T-helper 9 cell (primary cell): ENCODE measurements at places on chromosomes 2 and 18.

GRCh38 chr18:76460482-76460881 is 34.6 kb downstream of the ZNF516 start:
- DNase-seq, result no peak

- no peak for DNase-seq
Measured at GRCh38 chr2:17864676-17865075, 13.8 kb upstream of the KCNS3 start.

GRCh38 chr18:66562279-66562678 is 41.6 kb downstream of the CDH19 start:
- DNase-seq, result no peak

GRCh38 chr2:168392024-168392423 is 64.0 kb upstream of the CERS6 start:
- DNase-seq, result no peak

DNA sequence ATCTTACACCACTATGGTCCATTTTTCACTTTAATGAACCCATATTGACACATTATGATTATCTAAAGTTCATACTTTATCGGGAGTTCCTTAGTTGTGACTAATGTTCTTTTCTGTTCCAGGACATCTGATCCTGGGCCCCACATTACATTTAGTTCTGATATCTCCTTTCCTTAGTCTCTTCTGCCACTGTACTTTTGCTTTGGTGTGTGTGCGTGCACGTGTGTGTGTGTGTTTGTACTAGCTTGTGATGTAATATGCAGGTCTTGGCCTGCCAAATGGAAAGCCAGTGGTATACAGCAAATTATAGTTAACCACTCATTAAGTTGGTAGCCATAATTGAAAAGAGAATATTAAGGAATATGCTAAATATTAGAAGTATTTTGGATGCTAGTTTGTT is 88.0 kb downstream of the CDC42EP3 start:
- no peak for DNase-seq

DNA sequence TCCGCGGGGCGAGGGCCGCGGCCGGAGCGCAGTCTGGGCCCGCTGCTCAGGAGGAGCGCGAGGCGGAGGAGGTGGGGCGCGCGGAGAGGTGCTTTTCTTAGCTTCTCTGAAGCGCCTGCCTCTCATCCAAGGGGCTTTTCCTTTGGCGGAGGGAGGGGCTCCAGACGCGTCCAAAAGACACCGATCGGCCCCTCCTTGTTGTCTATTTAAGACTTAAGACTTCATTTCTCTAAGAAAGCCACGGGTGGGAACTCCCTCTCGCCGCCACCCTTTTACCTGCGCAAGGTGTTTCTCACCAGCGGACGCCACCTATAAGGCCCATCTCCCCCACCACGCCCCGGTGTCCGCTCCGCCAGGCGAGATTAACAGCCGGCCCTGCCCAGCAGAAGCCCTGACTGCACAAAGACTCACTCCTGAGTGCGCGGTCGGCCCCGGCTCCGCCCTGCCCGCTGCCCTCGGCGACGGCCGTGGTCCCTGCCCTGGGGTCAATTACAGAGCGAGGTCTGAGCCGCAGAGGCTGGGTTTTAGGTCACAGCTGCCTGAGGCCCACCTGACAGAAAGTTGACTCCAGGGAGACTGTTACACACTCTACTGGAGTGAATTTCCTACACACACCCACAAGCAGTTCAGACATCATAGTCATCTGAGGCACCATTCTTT is at the start of gene DSC2:
Gene DSC2 (minus strand): TSS at position 397 of the 660 bp plus-strand sequence. CDS start 450 bp downstream, outside the sequence.
- no peak for DNase-seq

- DNase-seq, result no peak
Measured at GRCh38 chr18:3321133-3321812, 59.3 kb downstream of the MYL12B start.

DNA sequence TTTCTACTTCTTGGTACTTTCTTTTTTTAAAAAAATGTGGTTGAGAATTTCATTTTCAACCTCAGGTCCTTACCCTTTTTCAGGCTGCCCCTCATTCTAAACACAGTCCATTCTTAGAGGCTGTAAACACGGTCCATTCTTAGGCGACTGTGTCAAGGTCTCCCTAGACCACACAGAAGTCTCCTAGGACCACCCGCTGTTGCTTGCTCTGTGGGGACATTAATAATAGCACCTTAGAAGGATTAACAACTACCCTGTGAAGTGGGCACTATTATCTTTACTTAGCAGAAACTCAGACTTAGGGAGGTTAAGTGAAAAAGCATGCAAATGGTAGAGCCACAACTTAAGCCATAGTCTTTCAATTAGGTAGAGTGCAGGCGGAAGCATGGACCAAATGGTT is 91.7 kb downstream of the RBMS1 start:
- no peak for DNase-seq

DNA sequence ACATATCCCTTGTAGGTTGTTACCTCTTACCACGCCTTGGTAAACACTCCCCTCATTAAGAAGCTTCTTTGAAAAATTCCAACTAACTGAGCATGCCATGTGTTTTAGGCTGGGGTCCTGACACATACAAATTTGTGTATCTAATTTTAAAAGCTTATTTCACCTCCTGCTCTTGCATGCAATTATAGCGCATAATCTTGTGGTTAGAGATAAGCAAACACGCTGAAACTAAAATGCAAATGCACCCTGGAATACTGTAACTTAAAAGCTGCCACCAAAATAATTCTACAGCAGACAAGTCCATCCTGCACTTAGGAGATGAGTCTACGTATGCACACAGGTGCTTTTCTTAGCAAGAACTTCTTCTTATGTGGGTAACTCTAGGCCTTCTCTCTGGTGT is 990.2 kb downstream of the TSN start:
- no peak for DNase-seq

DNA sequence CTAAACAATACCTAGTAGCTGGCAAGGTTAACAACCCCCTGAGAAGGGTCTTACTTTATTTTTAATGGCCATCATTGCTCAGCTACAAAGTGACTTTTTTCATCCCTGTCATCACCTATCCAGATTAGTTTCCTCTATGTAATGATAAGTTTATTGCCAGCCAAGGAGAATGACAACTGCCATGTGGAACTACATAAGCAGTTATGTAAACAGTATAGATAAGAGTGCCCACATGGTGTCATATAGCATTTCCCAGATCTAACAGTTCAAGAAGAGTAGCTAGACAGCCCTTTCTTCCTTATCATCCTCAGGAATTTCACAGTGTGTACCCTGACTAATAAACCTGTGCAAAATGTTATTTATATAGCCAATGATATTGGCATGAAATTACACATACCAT is 240.2 kb upstream of the PIK3C3 start:
- DNase-seq, result no peak

- no peak for DNase-seq
Measured at GRCh38 chr2:46858702-46859090, 56.9 kb downstream of the MCFD2 start.

- no peak for DNase-seq
Measured at GRCh38 chr18:79058007-79058406, 11.2 kb upstream of the ATP9B start.

DNA sequence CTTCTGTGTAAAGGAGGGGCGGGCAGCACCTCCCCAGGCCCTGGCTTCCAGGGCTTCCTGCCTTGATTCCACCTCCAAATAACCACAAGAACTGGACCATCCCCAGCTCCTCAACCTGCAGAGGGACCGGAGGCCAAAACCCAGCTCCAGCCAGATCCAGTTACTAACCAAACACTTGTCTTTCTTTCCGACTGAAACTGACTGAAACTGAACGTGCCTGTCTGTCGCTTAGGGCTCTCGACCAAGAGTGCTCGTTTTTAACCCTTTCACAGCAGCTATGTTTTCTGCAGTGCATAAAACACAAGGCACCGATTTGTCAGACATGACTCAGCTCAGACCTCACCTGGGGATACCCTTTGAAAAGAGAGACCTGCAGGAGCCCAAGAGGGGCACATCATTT is 249.9 kb upstream of the SIX2 start:
- no peak for DNase-seq

DNA sequence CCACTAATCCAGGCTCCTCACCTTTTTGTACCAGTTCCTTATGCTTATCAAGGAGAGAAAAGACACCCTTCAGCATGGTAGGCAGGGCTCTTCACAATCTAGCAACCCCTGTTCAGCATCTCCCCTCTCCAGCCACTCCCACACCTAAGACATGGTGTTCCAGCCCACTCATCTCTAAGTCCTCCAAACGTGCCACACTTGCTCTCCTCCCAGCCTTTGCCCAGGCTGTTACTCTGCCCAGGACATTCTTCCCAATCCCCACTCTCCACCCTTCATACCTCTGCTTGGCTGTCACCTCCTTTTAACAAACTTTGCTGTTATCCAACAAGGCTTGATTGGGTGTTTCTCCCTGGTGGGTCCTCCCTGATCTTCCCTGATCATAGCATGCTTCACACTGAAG is 270.6 kb upstream of the CHAC2 start:
- DNase-seq, result no peak

GRCh38 chr2:236877972-236878371 is 207.7 kb upstream of the COPS8 start:
- DNase-seq, result no peak

GRCh38 chr2:71534201-71534600 is 80.8 kb downstream of the DYSF start:
- no peak for DNase-seq

DNA sequence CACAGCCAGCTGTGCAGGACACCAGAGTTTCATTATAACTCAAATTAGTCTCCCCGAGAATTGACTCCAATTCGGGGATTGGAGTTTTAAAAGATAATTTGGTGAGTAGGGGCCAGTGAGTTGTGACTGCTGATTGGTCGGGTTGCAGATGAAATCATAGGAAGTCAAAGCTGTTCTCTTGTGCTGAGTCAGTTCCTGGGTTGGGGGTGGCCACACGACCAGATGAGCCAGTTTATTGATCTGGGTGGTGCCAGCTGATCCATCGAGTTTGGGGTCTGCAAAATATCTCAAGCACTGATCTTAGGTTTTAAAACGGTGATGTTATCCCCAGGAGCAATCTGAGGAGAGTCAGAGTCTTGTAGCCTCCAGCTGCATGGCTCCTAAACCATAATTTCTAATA is 82.7 kb upstream of the SLC66A3 start:
- DNase-seq, result no peak

DNA sequence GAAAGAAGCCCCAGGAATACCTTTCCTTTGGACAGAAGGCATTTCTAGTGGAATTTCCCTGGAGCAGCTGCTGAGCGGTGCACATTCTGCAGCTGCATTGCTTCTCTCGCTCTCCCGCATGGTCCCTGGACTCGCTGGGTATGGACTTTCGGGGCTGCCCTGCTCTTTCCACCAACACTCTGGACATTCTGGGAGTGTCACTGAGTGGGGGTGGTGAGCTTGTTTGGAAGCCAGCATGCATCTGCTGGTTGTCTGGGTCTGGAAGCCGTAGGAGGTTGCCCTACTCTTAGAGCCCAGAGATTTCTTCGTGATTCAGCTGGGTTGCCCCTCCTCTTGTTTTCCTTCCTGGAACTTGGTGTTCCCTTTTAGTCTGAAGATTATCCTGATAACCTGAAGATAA is 52.6 kb downstream of the TWIST2 start:
- DNase-seq, result no peak

DNA sequence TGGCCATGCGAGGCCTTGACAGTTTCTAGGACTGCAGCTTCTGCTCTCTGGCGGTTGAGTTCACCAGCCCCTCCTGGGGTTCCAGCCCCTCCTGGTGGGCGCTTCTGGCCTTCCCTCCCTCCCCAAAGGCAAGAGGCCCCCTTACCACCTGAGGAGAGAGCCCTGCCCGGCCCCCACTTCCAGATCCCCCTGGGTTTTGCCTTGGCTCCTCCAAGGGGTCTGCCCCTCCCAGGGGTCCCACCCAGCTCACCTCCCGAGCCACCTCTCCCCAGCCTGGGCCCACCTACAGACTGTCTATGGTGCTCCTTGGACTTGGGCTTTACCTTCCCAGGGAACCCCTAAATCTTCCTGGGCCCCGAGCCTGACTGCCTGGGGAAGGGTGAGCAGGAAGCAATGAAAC is 264.5 kb downstream of the ATAD2B start:
- DNase-seq, result no peak
